Panc1 (cell line): ENCODE measurements at places on chromosomes 12 and 14. TPM values are rescaled to one million over a fixed set of nuclear protein-coding genes. Genes with fewer than 3 reads are reported as not detected.

The CRACR2A gene
- 0.92 TPM for total RNA-seq

The CYP46A1 gene
- 0.36 TPM for total RNA-seq

The C3AR1 gene
- not detected for total RNA-seq

The GRIP1 gene
- 9.2 TPM for total RNA-seq

The DPF3 gene
- total RNA-seq: not detected

The RGS6 gene
- total RNA-seq: not detected

The KRT75 gene
- total RNA-seq: 0.15 TPM

DNA sequence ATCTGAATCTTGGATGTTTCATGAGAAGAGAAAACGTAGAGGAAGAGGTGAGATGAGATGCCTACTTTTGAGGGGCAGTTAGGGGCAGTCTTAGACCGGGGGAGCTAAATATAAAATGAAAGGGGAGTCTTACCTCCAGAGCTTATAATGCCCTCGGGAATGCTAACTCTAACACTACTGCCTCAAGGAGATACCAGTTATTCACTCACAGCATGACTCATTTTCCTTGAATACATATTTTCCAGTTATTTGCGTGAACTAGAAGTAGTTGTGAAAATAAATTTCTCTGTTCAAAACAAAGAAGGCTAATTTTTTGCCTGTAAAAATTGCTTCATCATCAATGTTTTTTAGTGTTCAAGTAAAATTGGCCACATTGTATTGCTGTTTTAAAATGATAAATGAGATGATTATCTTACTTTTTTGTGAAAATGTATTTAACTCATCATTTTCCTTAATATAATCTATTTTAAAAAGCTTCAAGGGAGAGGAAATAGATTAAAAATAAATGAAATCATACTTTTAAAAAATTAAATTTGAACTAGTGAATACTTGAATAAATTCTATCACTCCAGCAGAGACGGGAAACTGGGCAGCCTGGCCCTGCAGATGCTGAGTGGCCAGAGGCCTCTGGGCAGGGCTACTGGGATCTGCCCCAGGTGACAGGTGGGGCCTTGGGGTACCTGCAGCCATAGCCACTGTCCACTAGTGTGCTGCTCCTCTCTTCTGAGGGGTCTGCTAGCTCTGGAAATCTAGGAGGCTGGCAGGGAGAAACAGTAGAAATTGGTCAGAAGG is 339.3 kb downstream of the EGLN3 start:
- no peaks in the 10 kb centered on the region for H3K36me3 ChIP-seq
- no peaks in the 10 kb centered on the region for H3K27me3 ChIP-seq
- H3K4me1 ChIP-seq: no peaks in the 10 kb centered on the region
- H3K27ac ChIP-seq: no peak overlapping the region

DNA sequence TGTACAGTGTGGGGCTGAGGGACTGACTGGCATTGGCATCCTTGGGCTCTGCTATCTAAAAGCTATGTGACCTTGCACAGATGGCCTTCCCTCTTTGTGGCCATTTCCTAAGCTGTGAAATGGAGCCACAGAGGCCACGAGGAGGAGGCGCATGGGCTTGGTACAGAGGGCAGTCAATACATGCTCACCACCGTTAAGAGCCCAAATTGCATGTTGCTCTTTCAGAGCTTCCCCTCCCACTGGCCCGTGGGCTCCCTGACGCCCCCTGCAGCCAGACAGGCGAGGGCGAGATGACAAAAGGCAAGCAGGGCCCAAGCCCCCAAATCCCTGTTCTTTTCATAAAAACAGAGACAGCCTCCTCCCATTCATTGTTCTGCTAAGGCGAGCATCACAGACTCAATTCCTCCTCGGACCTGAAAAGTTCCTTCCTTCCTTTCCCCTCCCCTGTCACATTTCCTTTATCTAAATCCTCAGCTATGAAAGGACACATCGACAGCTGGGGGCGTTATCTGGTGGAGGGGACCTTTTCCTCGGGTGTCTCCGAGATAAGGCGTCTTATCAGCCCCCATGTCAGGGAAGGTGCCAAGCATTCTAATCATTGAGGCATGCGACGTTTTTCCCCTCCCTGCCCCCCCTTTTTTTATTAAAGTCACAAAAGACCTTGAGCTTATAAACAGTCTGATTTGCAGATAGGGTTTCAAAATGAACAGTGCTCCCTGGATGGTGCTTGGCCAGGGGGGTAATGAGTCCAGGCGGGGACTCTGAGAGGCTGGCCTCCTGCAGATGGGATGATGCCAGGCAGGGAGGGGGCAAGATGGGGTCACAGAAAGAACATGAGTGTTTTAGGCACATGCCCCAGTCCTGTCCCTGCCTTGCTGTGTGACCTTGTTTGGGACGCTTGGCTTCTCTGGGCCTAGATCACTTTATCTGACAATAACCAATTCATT is 26.4 kb downstream of the FAM222A start:
- H3K4me1 ChIP-seq: no peaks in the 10 kb centered on the region
- H3K27ac ChIP-seq: no peak overlapping the region
- no peaks in the 10 kb centered on the region for H3K36me3 ChIP-seq
- no peak overlapping the region for H3K4me3 ChIP-seq
- DNase-seq: no peak
- no peaks in the 10 kb centered on the region for H3K27me3 ChIP-seq

DNA sequence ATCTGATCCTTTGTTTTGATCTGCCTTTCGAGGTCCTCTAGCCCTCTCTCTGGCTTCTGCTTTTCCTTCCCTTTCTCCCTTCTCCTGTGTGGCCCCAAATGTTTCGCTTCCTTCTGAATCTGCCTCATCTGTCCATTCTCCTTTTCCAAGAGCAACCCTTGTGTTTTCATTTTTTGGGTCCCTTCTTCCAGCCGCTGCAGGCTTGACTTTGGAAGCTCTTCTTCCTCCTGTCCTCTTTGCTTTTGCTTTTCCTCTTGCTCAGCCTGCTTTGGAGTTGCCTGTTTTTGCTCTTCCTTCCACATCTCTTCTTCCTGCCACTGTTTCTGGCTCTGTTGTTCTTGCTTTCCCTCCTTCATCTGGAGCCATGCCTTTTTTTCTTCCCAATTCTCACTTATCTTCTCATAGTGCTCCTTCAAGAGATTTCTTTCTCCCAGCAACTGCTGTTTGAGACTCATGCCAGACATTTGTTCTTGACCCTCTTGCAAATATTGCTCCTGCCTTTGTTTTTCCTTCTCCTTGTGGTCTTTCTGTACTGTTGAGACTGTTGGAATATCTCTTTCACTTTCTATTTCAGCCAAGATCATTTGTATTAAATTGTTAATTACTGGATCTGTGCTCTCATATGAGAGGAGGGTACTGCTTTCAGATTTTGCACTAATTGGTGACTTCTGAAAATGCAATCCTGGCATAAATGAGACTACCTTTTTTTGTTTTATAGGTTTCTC is 42.4 kb downstream of the FAM186A start:
- 0 out of 2 replicates have a peak overlapping the region, but pooled peaks have one; percentile 10 for H3K27ac ChIP-seq
- no peak for DNase-seq
- H3K4me3 ChIP-seq: no peak overlapping the region
- H3K36me3 ChIP-seq: no peaks in the 10 kb centered on the region
- no peaks in the 10 kb centered on the region for H3K4me1 ChIP-seq
- no peaks in the 10 kb centered on the region for H3K27me3 ChIP-seq

DNA sequence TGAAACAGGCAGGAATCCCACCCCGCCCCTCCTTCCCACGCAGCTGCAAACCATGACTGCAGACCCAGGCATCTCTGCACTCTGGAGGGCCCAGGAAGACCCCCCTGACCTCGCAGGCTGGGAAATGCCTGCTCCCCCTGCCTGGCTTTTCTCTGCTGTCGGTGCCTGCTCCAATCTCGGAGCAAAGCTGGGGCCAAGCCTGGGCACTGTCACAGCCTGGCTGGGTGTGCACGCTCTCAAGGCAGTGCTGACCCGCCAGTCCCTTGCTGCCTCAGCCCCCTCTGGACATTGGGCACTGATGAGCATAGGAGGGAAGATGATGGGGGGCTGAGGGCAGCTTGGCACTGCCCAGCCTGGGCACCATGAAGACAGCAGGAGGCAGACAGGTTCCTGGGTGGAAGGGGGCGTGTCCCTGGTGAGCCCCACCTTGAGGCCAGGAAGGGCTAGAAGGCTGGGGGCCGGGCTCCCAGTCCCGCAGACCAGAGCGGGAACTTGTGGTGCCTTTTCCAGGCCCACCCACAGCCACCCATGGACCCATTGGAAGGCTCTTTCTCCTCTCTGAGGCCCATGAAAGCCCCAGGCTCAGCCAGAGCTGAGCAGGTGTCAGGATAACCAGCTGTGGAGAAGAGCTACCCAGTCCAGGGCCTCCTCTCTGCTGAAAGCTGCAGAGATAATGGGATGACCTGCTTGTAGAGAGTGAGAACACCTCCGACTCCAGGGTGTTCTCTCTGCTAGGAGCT is 10.7 kb upstream of the ZNF605 start:
- no peak overlapping the region for H3K4me3 ChIP-seq
- H3K27ac ChIP-seq: no peak overlapping the region
- H3K27me3 ChIP-seq: no peaks in the 10 kb centered on the region
- H3K4me1 ChIP-seq: no peaks in the 10 kb centered on the region

- no peaks in the 10 kb centered on the region for H3K36me3 ChIP-seq
- H3K4me1 ChIP-seq: no peaks in the 10 kb centered on the region
- no peak overlapping the region for H3K27ac ChIP-seq
- no peaks in the 10 kb centered on the region; the same call in 1 of the 2 replicates for H3K27me3 ChIP-seq
- no peak overlapping the region for H3K4me3 ChIP-seq
These were observed 121.7 kb downstream of the PAPOLA start for GRCh38 chr14:96623676-96624484.

- peak overlapping the region; percentile 34 for H3K4me3 ChIP-seq
- H3K4me1 ChIP-seq: peaks cover 47% of the 10 kb centered on the region
- peak overlapping the region; percentile 65 for H3K27ac ChIP-seq
- 0 out of 2 replicates have a peak, but pooled peaks cover 3% of the 10 kb centered on the region for H3K36me3 ChIP-seq
These were observed 5.9 kb upstream of the RNU7-1 start for GRCh38 chr12:6937481-6938352.

- H3K4me1 ChIP-seq: no peaks in the 10 kb centered on the region
- DNase-seq: no peak
These were observed 319.4 kb downstream of the TMEM121 start for GRCh38 chr14:105845725-105846309.

GRCh38 chr12:26744697-26745440 is 88.1 kb downstream of the ITPR2 start:
- peaks cover 7% of the 10 kb centered on the region; the same call in 1 of the 2 replicates for H3K4me1 ChIP-seq
- H3K36me3 ChIP-seq: no peaks in the 10 kb centered on the region
- no peak for DNase-seq
- H3K27me3 ChIP-seq: no peaks in the 10 kb centered on the region
- H3K27ac ChIP-seq: no peak overlapping the region
- H3K4me3 ChIP-seq: no peak overlapping the region

- DNase-seq: no peak
- peaks cover 3% of the 10 kb centered on the region; the same call in 1 of the 2 replicates for H3K27me3 ChIP-seq
- H3K4me3 ChIP-seq: no peak overlapping the region
These were observed 63.0 kb downstream of the TMEM30B start for GRCh38 chr14:61218157-61218556.

DNA sequence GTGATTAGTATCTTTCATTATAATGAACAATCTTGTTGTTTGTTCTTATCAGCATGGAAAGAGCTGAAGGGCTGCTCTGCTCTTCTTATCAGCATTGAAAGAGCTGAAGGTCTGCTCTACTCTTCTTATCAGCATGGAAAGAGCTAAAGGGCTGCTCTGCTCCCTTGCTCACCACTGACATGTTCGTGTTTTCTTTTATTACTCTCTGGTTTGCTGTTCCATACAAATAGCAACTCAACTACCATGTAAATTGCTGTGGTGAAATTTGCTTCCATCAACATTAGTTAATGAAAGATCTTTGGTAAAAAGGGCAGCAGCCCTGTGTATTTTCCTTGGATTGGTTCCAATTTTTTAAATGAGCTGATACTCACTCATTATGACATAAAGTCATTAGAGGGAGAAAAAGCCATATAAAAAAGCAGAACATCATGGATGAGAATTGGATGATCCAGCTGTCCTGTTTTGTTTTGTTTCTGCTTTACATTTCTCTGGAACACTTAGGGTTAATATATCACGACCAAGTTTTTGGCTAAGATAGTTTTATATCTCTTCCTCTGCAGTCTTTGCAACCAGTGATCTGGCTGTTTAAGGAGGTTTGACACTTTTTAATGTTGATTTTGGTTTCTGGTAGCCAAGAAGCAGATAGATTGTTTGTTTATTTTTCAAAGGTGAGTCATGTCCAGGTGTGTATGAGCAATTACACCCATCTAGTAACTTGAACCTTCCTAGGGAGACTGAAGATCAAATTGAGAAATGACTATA is 356.6 kb downstream of the CEP128 start:
- H3K4me3 ChIP-seq: no peak overlapping the region
- DNase-seq: peak; percentile 52
- no peak overlapping the region for H3K27ac ChIP-seq
- no peaks in the 10 kb centered on the region for H3K4me1 ChIP-seq

GRCh38 chr12:115972241-115972640 is 305.3 kb downstream of the MED13L start:
- H3K27ac ChIP-seq: no peak overlapping the region
- H3K4me3 ChIP-seq: no peak overlapping the region
- no peaks in the 10 kb centered on the region for H3K4me1 ChIP-seq

- no peaks in the 10 kb centered on the region for H3K36me3 ChIP-seq
- no peak for DNase-seq
- H3K4me3 ChIP-seq: no peak overlapping the region
- H3K27me3 ChIP-seq: no peaks in the 10 kb centered on the region
These were observed 158.5 kb downstream of the PRKCH start for GRCh38 chr14:61479746-61480502.

DNA sequence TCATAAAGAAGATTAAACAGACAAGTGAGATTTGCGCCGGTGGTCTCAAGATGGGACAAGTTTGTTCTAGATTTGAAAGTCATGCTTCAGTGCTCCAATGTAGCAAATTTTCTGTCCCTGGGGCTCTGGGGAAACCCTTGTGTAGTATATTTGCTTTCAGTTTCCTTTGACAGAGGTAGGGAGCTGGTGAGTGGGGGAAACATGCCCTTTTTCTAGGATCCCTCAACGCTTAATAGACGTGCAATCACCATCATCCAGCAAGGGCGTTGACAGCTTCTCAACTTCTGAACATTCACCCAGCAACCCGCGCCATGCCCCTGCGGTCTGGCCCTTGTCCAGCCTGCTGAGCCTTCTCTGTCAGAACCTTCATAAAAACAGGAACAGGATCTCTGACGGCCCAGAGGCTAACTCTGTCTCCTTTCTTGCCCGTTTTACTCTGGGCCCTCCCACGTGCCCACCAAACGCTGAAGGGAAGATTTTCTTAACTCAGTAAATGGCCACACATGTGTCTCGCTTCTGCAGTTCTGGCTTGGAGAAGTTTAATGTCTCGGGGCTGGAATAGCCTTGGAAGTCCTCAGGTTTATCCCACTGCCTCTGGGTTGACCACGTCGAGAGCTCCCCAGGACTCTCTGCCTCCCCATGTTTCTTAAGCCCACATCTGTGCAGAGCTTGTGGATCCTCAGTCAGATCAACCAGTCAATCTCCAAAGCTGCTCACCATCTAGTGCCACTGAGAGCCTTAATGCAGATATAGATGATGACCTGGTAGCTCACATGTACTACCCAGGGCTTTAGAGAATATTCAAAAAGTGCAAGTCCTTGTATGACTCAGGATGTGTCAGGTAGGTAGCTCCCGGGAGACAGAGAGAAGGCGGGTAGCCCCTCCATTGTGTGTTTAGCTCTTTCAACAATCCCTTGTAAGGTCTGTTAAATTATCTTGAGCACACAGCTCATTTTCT is 58.1 kb upstream of the CCND2 start:
- H3K4me3 ChIP-seq: no peak overlapping the region
- no peaks in the 10 kb centered on the region for H3K36me3 ChIP-seq
- peaks cover under 1% of the 10 kb centered on the region; the same call in 1 of the 2 replicates for H3K27me3 ChIP-seq
- no peaks in the 10 kb centered on the region for H3K4me1 ChIP-seq
- no peak overlapping the region for H3K27ac ChIP-seq
